ENCODE measurements at places on chromosomes 1 and 21.
A peak's percentile ranks its signal among the peaks of the same experiment; 100 is the strongest.

DNA sequence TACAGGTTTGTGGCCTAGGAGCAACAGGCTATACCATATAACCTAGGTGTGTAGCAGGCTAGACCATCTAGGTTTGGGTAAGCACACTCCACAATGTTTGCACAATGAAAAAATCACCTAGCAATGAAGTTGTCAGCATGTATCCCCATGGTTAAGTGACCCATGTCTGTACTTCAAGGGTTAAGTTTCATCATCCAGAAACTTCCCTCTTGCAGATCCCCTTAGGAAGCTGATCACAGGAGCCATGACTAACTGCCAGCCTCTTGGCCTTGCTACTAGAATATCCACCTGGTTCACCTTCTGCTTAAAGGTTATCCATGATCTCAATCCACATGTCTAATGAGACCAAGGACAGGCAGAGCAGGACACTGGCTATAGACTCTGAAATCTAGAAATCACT is 3.5 kb upstream of the UBXN10 start:
- no peak for DNase-seq

GRCh38 chr1:219189952-219190351 is 16.3 kb downstream of the LYPLAL1 start:
- DNase-seq: no peak

GRCh38 chr1:105872817-105873216 is 1183.7 kb upstream of the PRMT6 start:
- no peak for DNase-seq

DNA sequence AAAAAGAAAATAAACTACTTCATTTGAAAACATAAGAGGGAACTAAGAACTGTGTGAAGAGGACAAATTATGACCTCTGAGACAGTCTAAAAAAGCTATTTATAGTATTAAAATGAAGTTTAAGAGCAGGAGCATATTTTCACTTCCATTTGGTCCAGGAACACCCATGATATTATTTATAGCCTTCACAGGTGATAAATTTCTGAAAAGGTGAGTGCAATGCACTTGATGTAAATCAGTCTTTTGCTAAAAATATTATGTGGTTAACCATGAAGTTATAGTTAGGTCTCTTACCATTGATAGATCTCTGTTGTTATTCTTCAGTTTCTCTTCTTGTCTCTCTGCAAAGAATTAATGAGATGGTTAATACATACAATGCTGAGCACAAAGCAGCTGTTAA is 14.7 kb downstream of the TMCO1 start:
- no peak for DNase-seq

DNA sequence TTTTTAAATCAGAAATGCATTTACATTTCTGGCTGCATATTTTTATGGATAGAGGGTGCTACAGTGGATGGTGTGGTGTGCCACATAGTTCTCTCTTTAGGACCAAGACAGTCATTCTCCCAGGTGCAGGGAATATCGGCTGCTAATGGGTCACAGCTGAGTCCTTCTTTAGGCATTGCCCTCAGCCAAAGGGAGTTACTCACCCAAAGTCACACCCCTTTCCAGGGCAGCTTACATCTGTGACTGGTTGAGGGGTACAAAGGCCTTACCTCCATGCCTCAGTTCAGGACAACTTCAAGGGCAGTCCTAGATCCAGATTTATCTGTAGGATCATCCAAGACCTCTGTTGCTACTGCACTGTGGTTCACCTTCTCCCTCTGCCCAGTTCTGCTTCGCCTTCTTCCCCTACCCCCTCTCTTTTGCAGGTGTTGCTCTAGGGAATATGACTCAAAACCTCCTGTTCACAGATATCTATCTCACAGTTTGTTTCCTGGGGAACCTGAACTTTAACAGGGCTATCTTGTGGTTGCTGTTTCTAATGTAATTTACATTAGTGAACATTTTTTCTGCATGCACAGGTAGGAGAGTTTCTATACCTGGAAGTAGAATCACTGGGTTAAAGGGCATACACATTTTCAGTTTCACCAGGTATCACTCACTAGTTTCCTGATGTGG is 413.9 kb downstream of the RPS6KC1 start:
- no peak for DNase-seq

DNA sequence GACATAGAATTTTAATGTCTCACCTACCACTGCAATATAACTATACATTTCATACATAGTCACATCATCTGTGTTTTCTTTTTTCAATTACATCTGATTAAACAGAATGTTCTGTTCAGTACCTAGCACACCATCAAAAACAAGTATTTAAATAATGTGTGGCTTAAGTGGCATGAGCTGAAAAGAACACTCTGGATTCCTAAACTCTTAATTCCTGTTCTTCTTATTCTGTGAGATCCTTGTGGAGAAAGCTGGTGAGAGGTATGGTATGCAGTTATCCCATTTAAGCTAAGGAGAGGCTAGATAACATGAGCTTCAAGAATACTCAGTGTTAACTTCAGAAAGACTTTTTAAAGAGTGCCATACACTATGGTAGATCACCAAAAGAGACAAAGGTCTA is 5.5 kb downstream of the TP53BP2 start:
- DNase-seq: no peak

GRCh38 chr1:154867841-154868605 is 2.1 kb downstream of the KCNN3 start:
- no peak for DNase-seq

GRCh38 chr1:40633931-40634376 is 31.5 kb downstream of the RIMS3 start:
- DNase-seq: no peak

GRCh38 chr1:156726549-156727226 is 1.6 kb upstream of the METTL25B start:
- DNase-seq: no peak

DNA sequence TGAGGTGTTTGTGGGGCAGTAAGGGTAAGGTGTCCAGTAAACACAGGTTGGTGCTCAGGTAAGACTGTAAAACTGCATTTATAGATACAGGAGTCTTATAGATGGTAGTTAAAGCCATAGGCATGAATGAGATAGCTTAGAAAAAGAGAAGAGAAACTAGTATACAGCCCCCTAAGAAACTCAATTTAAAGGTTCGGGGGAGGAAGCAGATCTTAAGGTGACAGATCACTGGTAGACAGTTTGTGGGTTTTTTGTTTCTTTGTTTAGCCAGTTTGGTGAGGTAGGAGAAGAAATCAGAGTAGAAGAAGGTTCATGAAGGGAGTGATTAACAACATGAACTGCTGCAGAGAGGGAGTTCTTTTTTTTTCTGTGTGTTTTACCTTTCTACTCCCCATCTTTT is 6.1 kb upstream of the AGO3 start:
- no peak for DNase-seq

GRCh38 chr1:70220015-70220414 is 1.2 kb upstream of the SRSF11 start:
- DNase-seq: no peak

GRCh38 chr1:26158271-26158907 is 490 bp upstream of the FAM110D start:
- no peak for DNase-seq

- no peak for DNase-seq
Measured at GRCh38 chr1:167130829-167131510, 37.1 kb downstream of the STYXL2 start.

GRCh38 chr1:51843948-51844347 is 34.6 kb downstream of the NRDC start:
- DNase-seq: no peak

DNA sequence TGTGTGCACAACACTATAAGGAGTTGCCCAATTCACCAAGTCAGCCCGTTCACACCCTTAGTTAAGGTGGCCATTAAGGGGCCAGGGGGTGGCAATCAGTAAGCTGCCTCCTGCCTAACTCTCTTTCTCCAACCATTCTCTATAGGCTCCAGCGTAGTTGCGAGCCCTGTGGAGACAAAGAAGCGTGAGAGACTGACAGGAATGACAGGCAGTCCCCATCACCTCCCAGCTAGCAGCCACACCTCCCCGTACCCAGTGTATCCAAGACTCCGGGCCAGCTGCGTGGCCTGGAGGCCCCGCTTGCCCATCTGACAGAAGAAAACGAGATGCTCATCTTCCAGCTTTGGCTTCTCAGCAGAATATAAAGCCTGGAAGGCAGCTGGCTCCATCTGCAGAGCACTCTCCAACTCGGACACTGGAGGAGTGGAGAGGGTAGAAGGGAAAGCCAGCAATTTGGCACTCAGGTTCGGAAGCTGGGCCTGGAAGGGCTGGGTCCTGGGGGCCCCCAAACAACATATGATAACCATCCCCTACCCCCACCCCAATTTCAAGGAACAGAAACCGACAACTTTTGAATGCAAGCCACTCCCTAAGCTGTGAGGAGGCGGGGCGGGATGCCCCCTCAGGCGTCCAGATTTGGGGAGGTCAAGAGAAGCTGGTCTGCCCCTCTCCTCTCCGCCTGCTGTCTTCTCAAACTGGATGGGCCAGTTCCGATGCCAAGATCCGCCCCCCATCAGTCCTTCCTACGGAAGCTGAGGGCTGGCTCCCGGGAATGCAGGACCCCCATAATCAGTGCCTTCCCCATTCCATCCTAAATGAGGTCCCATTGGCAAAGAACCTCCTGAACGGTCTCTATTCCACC is 872 bp downstream of the TSTD1 start:
- DNase-seq: no peak

DNA sequence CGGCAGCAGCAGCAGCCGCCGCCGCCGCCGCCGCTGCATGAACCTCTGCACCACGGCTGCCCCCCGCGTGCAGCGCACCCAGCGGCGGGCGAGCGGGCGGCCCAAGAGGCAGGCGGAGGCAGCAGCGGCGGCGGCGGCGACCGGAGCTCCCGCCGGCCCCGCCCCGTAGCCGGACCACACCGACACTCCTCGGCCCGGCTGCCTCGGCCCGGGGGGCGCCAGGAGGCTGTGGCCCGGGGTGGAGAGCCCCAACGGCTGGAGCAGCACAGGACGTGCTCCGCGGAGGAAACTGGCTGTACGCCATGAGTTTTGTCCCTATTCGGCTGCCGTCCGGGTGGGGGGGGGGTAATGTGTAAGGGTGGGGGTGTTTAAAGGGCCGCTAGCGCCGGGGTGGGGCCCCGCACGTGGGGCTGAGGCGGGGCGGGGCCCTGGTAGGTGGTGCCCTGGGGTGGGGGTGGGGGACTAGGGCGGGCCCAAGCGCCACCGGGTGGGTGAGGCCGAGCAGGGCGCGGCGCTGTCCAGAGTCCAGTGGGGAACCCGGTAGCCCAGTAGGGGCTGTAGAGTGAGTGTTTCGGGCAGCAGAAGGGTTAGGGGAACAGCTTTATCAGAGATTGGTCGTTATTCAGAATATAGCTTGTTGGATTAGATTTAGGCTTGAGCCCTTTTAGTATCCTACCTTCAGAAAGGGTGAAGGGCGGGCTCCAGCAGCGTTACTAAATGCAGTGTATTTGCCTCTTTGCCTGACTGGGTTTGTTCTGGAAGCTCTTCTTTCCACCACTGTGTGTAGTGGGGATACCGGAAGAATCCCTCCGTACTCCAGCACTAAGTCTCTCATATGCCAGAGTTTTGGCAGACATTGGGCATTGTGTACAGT is at the start of gene FAM78B:
Gene FAM78B, minus strand, starts transcription at position 304 of the 874 bp plus-strand sequence. CDS start 753 bp downstream, outside the sequence.
- peak; percentile 79 for DNase-seq

DNA sequence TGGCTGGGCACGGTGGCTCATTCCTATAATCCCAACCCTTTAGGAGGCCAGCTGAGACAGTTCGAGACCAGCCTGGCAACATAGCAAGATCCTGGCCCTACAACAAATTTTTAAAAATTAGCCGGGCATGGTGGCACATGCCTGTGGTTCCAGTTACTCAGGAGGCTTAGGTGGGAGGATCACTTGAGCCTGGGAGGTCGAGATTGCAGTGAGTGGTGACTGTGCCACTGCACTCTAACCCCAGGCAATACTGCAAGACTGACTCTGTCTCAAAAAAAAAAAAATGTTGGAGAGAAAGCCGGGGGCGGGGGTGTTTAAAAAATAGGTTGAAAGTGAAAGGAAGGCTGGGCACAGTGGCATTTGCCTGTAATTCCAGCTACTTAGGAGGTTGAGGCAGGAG is 16.5 kb downstream of the CLDN19 start:
- DNase-seq: no peak

DNA sequence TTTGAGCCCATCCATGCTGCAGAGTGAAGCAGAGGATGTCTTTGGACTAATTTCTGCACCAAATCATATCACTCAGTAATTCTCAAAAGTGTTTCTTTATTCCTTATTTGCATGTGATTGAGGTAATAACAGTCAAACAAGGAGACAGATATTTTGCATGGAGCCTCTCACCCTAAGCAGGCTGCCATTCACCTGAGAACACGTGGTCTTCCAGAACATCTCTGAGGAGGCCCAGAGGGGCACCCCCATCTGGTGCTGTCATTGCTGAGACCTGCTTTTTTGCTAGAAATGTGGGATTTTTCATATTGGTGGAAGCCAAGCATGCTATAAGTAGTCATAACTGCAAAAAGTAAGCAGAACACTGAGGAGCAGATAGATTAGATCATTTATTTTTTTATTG is 7.7 kb downstream of the SLC37A1 start:
- no peak for DNase-seq

DNA sequence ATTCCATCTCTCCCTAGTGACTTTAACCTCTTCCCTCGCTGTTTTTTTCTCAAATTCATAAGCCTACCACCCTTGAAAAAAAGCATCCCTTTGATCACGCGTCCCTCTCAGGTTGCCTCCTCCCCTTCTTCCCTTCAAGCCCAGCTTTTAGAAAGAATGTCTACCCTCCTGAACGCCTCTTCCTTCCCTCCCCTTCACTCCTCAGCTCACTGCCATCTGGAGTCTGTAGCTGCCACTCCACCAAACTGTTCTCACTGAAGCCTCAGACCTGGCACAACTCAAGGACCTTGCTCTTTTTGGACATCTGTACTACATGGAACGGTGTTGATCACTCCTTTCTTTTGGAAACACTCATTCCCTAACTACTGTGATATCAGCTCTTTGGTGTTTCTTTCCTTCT is 80.6 kb downstream of the SLC25A24 start:
- DNase-seq: no peak

GRCh38 chr21:37446552-37446951 is 80.0 kb downstream of the DYRK1A start:
- no peak for DNase-seq

DNA sequence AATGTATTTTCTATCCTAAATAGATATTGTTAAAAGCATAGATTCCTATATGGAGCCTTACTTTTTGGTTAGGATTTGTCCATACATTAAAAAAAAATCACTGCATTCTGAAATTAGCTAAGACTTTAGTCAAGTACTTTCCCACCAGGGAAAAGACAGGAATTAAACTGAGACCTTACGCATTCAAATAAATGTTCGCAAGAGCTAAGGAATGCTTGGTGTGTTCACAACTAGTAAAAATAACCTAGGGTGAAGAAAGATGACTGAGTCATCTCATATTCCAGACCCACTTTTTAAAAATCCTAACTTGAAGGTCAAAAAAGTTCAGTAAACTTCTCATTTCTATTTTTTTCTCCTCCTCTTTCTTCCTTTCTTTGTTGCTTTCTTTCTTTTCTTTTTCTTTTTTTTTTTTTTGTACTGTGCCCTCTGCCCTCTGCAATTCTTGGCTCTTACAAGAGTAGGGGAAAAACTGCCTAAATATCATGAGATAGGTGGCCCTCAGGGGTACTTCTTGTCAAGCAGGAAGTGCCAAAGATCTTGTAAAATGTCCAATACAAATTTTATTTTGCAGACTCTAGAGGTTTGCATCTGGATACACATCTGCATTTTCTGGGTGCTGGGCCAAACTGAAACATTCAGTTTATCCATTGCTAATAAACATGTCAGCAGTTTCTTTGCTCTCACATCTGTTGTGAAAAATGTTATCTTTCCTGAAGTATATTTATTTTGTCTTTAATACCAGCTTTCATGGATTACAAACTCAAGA is 121.4 kb upstream of the GORAB start:
- no peak for DNase-seq

GRCh38 chr1:50095716-50096115 is 13.0 kb upstream of the ELAVL4 start:
- DNase-seq: no peak

All from left forelimb (tissue), 1 donor.